A549 treated with dexamethasone at 1 μM for 4 hours (cell line): ENCODE measurements at places on chromosomes 2 and 18. TPM values are rescaled to one million over a fixed set of nuclear protein-coding genes. Genes with fewer than 3 reads are reported as not detected.

Gene DDX18
- 65.1 to 80.3 TPM (median 71.1 TPM) in 5 replicates for total RNA-seq

Gene TGFA
- 4.4 to 8.2 TPM (median 4.9 TPM) in 5 replicates for total RNA-seq

Gene ANKRD36B
- 4.0 to 6.4 TPM (median 5.6 TPM) in 5 replicates for total RNA-seq

Gene NAT8
- total RNA-seq = not detected in 5 replicates

Gene SERPINB2
- total RNA-seq = 0.06 to 0.11 TPM (median 0.07 TPM) in 3 of 5 replicates, not detected in the others

Gene CDH19
- 0.32 to 1.2 TPM (median 0.73 TPM) in 5 replicates for total RNA-seq

Gene HJURP
- total RNA-seq = 51.2 to 56.5 TPM (median 54.7 TPM) in 5 replicates

Gene YPEL5
- total RNA-seq = 50.2 to 64.4 TPM (median 53.9 TPM) in 5 replicates

Gene SLC11A1
- total RNA-seq = 0.11 to 0.20 TPM (median 0.16 TPM) in 5 replicates

Gene KRTCAP3
- 0.39 to 0.87 TPM (median 0.45 TPM) in 5 replicates for total RNA-seq

Gene CD28
- not detected in 5 replicates for total RNA-seq

Gene FAHD2A
- total RNA-seq = 25.4 to 30.0 TPM (median 28.9 TPM) in 5 replicates

Gene ZNF521
- total RNA-seq = not detected in 5 replicates

Gene SMAD4
- 45.0 to 71.6 TPM (median 60.2 TPM) in 5 replicates for total RNA-seq

Gene GBX2
- 1.8 to 3.3 TPM (median 2.9 TPM) in 5 replicates for total RNA-seq

Gene PDE1A
- 0.17 to 0.33 TPM (median 0.26 TPM) in 5 replicates for total RNA-seq

Gene DSEL
- total RNA-seq = 0.46 to 0.59 TPM (median 0.54 TPM) in 5 replicates

Gene TFCP2L1
- total RNA-seq = 18.1 to 32.0 TPM (median 31.5 TPM) in 5 replicates

Gene FTCDNL1
- total RNA-seq = 2.3 to 3.2 TPM (median 2.8 TPM) in 5 replicates

Gene MXD1
- total RNA-seq = 2.4 to 3.0 TPM (median 2.6 TPM) in 5 replicates

Gene TXNL1
- 63.1 to 71.8 TPM (median 66.6 TPM) in 5 replicates for total RNA-seq

Gene ARHGEF33
- 0.01 to 0.11 TPM (median 0.06 TPM) in 4 of 5 replicates, not detected in the other for total RNA-seq

Gene KIF5C
- total RNA-seq = 0.33 to 0.43 TPM (median 0.33 TPM) in 5 replicates

Gene SLC16A14
- 0.66 to 1.3 TPM (median 0.86 TPM) in 5 replicates for total RNA-seq

Gene TTC27
- 25.4 to 27.7 TPM (median 26.2 TPM) in 5 replicates for total RNA-seq

Gene SH3RF3
- 0.53 to 0.91 TPM (median 0.75 TPM) in 5 replicates for total RNA-seq

Gene TTN
- total RNA-seq = under 0.01 to 0.04 TPM (median 0.01 TPM) in 5 replicates

Gene UGT1A4
- 0.07 TPM in 1 of 5 replicates, not detected in the others for total RNA-seq

Gene ZEB2
- total RNA-seq = 6.1 to 11.3 TPM (median 9.8 TPM) in 5 replicates

Gene CABYR
- total RNA-seq = 14.7 to 22.0 TPM (median 16.2 TPM) in 5 replicates
